HAP-1 (cell line): ENCODE measurements at places on chromosomes 3 and 15.
A peak's percentile ranks its signal among the peaks of the same experiment; 100 is the strongest.

DNA sequence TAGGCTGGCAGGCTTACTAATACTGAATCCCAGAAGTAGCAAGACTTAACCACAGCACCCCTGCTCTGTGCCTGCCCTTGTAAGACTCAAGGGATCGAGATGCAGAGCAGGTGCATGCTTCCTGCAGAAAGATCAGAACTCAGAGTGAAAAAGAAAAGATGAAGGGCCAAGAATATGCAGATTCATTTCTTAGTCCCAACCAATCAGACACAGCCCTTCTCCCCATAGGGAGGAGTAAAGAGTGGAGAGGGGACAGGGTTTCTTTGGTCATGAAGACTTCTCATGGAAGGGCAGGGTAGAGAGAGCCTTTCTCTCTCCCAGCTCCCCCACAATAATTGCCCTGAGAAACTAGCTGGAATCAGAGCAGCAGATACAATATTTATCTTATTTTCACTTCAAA lies 105.6 kb upstream of the MB21D2 start:
- no peak for DNase-seq

DNA sequence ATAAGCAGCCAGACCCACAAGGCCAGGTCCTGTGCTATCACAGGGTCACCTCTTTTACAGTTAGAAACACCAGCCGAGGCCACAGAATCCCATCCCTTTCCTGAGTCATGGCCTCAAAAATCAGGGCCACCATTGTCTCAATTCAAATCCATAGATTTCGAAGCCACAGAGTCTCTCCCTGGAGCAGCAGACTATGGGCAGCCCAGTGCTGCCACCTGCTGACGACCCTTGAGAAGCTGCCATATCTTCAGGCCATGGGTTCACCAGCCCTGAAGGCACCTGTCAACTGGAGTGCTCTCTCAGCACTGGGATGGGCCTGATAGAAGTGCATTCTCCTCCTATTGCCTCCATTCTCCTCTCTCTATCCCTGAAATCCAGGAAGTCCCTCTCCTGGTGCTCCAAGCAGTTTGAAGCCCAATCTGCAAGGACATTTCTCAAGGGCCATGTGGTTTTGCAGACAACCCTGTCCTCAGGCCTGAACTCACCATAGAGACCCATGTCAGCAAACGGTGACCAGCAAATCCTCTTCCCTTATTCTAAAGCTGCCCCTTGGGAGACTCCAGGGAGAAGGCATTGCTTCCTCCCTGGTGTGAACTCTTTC lies 39.6 kb downstream of the TGM4 start:
- DNase-seq = peak; percentile 60

- no peak for DNase-seq
Observed at GRCh38 chr15:68980786-68981185, 33.7 kb upstream of the NOX5 start.

- no peak for DNase-seq
Observed at GRCh38 chr15:81516461-81516860, 142.4 kb upstream of the TMC3 start.

GRCh38 chr3:32372213-32372490 lies 19.5 kb upstream of the CMTM7 start:
- no peak for DNase-seq
